AG09309 (cell line): ENCODE measurements at places on chromosomes 2 and 18.

GRCh38 chr2:102950371-102950946, 188.6 kb downstream of the TMEM182 start:
- DNase-seq: no peak

DNA sequence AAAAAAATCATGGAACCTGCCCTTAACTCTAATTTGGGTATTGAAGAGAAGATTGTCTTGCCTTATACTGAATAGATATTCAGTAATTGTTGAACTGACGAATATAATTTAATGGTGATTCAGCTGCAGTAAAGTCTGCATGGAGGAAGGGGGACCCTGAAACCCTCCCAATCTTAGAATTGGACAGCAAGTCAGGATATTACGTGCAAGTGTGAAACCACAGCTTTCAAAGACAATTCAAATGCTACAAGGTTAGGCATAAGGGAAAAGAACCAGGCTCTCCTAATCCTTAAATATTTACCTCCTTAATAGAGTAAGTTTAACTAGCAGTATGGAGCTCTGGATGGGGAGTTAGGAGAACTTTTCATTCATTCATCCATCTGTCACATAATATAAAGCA, 226.9 kb upstream of the TNP1 start:
- DNase-seq: no peak

- DNase-seq: no peak
These were observed 6.8 kb downstream of the MAT2A start for GRCh38 chr2:85545780-85546240.

DNA sequence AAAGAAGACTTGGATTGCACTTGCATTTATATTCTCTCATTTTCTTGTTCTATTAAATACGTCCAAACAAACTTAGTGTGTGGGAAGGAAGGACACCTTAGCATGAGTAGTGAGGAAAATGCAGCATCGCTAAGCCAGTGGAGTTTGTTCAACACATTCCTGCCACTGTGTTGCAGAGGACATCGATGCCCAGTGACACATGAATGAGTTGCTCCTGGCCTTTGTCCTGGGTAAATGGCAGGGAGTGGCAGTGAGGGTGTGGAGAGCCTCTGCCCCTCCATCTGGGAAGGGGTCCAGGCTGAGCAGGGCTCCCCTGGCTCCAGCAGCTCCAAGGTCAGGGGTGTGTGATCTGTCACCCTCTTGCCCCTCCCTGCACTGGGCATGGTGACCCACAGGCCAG, 75.9 kb downstream of the CABLES1 start:
- DNase-seq: no peak

- DNase-seq: peak; percentile 45
These were observed 1.0 kb downstream of the ZDBF2 start for GRCh38 chr2:206275312-206276055.

DNA sequence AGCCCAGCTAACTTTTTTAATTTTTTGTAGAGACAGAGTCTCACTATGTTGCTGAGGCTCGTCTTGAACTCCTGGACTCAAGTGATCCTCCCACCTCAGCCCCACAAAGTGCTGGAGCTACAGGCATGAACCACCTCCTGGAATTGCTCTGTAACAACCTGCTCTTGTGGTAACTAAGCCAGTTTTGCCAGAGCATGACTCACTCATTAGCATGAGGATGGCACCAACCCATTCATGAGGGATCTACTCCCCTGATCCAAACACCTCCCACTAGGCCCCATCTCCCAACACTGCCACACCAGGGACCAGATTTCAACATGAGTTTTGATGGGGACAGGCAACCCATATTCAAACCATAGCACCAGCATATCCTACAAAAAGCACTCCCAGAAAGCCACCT, 348.9 kb upstream of the RAB12 start:
- no peak for DNase-seq

GRCh38 chr2:167652401-167652800, 595.0 kb downstream of the STK39 start:
- DNase-seq: no peak

GRCh38 chr18:5626130-5626880, 82.5 kb upstream of the EPB41L3 start:
- DNase-seq: no peak

DNA sequence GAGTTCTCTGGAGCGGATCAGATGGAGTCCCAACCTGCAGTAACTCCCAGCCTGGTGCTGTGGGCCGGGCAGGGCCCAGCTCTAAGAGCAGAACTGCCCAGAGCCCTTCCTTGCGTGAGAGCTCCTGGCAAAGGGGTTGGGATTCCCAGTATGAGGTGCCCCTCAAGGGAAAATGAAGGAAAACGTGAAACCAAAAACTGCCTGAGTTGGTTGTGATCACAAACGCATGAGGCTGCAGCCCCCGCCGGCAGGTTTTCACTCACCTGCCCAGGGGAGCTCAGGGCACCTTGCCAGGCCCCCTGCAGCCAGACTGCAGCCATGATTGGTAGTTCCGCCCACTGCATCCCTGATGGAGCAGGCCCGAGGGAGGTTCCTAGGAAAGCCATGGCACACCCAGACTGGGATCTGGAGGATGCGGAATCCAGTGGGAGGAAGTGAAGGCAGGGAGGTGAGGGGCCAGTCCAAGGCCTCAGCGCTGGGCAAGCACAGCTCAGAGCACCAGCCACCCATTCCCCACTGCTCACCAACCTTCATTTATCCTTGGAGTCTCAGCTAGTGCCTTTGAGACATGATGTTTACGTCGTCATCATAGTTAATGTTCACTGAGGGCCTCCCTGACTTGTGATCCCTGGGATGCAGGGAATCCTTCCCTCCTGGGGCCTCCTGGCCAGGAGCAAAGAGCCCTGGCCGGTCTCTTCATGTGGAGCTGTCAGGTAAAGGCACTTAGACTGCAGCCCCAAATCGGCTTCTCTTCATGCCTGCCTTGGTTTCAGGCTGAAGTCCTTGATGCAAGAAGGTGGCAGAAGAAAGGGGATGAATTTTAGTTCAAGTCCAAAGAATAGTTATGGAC, 103.2 kb downstream of the INHBB start:
- DNase-seq: no peak

- no peak for DNase-seq
These were observed 1677.7 kb downstream of the SUCLG1 start for GRCh38 chr2:82781176-82781915.

GRCh38 chr18:10401521-10401920, 52.9 kb upstream of the APCDD1 start:
- no peak for DNase-seq

- DNase-seq: no peak
These were observed 155.0 kb downstream of the ARHGAP15 start for GRCh38 chr2:143284087-143284675.

- DNase-seq: no peak
These were observed 230.7 kb upstream of the SYT4 start for GRCh38 chr18:43507842-43508481.

- no peak for DNase-seq
These were observed 47.1 kb downstream of the IKZF2 start for GRCh38 chr2:213104092-213104902.

GRCh38 chr18:6052449-6052913, 157.2 kb upstream of the TMEM200C start:
- no peak for DNase-seq

- no peak for DNase-seq
These were observed 34.4 kb upstream of the SH3BP4 start for GRCh38 chr2:234917211-234917975.

DNA sequence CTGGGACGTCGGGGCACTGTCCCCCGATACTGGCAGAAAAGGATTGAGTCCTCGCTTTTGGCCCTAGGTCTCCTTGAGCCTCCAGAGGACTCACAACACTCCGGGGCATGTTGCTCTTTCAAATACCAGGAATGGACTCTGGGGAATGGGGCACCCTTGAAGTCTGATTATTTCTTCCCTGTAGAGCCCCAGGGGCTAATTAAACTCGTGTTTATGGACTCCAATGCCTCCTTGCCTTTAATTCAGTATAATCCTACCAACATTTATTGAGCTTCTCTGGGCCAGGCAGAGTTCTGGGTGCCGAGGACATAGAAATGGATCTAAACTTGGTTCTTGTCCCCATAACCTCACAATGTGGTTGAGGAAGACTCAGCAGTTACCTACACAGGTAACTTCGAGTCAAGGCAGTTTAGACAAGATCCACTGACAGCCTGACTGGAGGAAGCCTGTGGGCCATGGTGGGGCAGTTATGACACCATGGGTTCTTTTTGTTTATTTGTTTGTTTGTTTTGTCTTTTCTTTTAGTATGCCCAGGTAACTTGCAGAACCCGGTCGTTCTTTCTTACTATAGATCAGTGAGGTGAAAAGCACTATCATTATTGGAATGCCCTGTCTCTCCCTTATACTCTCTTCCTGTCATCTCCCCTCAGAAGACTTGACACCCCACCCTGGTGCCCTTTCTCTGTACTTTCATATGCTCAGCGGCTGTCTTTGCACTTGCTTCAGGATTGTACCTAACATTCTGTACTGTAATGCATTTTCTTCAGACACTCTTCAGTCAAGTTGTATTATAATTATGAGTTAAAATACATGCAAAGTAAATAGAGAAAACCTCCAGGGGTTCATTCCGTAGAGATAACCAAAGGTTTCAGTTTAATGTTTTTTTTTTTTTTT, 3.2 kb downstream of the CFLAR start:
- DNase-seq: no peak

DNA sequence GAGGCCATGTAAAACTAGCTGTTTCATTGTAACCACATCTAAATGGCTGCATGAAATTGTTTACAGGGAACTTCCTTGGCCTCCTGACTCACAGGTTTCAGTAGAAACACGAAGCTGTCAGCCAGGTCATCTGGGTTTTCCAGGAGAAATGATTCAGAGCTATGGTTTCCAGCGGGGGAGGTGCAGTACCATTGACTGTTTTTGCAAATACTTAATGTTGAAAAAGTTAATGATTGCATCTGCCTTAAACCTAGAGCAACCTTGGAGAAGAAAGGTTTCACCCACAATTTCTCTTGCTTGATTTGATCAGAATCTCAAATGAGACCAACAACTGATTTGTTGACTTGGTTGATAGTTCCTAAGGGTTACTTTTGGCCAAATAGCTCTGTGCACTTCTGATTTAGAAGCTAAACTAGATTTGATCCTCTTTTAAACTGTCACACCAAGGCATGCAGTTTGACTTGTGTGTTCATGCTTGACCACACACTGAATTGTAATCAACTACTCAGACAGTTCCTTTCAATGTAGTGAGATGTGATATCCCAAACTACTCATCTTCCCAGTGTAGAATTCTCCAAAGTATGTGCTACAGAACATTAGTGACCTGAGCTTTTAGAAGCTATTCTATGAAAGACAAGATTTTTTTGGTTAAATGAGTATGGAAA, 193.5 kb upstream of the CHST9 start:
- no peak for DNase-seq

DNA sequence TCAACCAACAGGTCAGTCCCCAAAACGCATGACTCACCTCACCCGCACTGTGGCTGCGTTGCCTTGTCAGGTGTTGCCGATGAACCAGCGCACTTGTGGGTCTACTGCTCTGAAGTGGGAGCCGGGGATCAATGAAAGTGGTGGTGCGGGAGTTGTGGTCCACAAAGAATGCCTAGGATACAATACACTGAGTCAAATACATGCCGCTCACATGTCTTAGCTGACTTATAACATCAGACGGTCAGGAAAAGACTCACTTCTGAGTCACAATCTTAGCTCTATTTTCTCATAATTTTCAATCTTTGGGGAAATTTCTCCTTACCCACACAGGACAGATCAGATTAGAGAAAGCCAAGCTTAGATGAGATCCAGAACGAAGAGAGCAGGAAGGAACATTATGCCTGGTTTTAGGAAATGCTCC, 107.1 kb upstream of the STK17B start:
- DNase-seq: no peak

GRCh38 chr2:119950966-119951365, 61.9 kb upstream of the EPB41L5 start:
- DNase-seq: no peak

DNA sequence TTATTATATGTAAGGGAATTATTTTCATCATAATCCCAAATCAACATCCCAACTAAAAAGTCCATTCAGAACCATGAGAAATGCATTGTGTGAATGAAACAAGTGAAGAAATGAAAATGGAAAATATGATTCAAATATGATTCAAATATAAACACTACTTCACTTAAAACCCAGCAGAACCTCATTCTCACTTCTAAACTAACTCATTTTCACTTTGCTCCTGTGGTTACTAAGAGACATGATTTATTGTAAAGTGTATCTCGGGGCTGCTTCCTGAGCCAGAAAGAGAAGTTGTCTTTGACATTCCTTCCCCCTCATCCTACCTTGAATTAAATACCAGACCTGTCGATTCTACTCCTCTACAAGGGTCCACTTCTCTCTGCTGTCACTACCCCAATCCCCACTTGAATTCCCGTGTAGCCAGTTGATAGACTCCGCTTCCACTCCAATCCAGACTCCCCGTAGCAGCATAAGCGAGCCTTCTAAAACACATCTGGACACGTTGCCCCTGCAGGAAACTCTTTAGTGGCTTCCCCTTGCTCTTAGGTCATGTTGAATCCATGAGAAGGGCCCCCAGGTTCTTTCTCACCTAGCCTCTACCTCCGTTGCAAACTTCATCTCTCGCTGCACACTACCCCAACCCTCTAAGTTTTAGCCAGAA, 697.0 kb upstream of the ID2 start:
- no peak for DNase-seq

DNA sequence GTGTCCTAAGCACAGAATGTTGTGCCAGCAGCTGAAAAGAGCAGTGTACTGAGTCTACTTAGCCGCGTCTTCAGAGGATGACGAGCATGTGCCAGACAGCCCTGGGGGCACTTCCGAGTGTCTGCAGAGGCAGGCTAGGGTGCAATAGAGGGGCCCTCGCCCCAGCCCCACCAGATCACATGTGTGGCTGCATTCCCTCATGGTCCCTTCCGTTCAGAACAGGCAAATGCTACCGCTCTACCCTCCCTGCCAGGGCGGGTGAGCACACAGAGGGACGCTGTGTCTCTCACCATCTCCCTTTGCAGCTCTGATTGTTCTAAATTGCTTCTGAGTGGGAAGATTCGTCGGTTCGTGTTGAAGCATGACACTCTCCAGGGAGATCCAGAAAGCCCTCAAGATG, 212.2 kb upstream of the RAB12 start:
- no peak for DNase-seq

- no peak for DNase-seq
These were observed 735.4 kb upstream of the FANCL start for GRCh38 chr2:58976375-58977071.

DNA sequence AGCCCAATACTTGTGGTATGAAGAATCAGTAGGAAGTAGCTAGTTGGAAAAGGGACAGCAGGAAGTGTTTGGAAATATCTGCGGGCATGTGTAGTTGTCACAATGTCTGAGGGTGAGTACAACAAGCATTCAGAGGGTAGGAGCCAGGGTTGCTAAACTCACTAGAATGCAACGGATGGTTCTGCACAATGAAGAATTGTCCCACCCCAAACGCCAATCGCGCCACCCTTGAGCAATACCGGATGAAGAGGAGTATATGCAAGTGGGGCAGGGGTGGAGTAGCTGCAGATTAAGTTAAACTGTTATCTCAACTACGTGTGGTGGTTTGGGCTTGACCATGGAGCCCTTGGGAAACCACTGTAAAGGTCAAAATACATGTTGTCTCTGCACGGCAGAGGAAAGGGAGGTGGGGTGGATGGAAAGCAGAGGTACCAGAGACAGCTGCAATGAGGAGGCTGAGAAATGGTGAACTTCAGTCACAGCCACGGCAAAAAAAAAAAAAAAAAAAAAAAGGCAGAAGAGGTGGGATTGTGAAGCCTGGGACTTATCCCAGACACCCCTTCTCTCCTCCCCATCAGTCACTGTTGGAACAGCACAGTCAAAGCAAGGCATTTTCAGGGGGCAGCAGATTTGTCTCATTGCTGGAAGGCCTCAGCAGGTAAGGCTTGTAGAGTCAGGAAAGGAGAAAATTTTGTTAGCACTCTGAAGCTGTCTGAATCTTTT, 5.2 kb downstream of the CCL20 start:
- no peak for DNase-seq

GRCh38 chr2:46870051-46870839, 45.4 kb downstream of the MCFD2 start:
- DNase-seq: no peak
